ENCODE measurements at places on chromosomes 6 and 20.

GRCh38 chr6:16154904-16155303 lies 26.0 kb downstream of the MYLIP start:
- DNase-seq: no peak

DNA sequence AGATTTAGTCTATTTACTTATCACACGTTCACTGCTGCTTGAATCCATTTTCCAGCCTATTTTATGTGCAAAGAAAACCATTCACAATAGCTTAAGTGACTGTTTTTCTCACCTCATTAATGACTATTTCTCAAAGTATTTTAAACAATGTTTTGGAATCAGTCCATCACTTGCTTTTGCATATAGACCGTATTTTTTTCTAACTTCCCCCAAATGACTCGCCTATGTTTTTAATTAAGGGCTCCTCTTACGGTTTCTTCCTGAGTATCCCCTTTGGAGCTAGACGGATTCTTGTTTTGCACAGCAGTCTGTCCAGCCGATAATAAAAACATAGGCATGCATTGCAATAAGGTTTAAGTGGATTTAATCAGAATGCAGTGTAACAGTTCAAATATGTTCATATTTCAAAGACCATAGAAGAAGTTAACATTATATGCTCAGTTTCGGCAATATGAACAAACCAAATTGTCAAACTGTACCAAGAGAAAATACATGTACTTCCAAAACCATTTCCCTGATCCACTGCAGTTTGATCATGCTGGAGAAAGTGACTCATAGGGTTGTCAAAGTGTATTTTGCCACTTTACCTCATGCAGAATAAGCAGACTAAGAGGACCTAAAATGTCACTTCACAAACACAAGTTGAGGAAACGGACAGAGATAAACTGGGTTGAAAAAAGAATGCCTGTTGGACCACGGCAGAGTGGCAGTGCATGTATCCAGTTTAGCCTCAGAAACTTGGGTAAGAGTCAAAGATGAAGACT lies 66.4 kb downstream of the HMGN3 start:
- no peak for DNase-seq

DNA sequence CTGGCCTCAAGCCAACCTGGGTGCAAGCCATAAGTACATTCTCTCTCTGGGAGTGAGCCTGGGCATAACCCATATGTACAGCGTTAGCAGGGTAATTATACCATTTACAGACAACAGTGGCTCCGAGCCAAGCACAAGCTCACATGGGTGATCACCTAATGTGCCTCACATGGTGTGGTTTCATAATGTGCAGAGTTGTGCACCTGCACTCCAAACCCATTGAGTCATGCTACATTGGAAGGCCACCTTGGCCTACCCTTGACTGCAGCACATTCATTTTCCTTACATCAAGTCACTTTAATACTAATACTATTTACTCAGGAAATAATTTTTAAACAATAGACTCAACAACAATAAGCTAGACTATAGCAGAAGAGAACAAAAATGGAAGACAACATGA lies 194.5 kb upstream of the PLN start:
- DNase-seq: no peak

DNA sequence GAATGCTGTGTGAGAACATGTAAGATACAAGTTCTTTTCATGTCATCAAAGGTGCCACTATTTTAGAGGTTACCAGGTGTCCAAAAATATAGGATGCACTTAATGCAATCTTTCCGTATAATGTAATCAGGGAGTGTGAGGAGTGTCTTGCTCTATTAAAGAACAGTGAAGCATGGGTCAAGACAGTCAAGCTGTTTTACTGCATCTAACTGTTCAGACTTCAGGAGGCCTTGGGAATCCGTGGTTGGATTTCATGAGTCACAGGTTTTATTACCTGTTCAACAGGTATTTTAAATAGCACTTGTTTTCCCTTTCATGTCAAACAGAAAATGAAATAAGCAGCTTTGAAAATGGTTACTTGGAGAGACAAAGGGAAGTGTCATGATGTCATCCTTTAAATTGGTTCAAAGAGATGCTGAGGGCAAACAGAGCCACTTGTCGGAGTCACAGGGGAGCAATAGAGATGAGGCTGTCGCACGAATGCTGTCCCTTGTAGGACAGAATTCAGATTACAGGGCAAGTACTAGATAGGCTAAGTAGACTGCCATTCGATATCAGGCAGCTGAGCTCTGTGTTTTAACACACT lies 621.5 kb downstream of the QKI start:
- no peak for DNase-seq

DNA sequence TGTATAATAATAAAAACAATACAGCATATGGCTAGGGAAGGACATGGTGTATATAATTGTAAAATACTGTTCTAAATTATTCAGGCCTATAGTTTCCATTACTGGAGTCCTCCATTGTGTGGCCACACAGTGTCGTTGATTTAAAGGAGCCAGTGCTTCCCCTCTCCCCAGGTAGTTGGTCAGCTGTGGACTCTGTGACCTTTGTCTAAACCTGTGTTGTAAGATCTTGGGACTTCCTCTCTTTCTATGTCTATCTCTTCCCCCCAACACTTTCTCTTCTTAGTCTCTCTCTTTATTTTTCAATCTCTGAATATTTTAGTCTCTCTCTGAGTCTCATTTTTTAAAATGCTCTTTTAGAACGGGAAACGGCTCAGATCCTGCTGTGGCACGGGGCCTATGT lies 35.6 kb downstream of the BRPF3 start:
- DNase-seq: no peak

- DNase-seq: no peak
Observed at GRCh38 chr6:159555082-159555875, 137.8 kb downstream of the SOD2 start.

GRCh38 chr6:64504503-64504902 lies 868.9 kb downstream of the PHF3 start:
- no peak for DNase-seq

DNA sequence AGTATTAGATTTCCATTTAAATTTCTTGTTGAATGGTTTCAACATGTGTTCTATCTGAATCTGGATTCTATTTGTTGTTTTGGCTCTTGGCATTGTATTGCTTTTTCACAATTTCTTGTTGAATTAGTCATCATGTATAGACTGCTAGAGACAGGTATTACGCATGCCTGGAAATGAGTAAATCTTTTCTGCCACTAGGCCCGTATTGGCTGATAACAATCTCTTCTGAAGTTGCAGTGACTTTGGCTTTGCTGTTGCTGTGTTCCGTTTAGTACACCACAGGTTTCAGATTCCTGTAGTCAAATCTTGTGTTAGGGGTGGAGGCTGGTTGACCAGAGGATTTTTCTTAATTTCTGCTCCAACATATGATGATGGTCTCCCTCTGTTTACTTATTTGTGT lies 1339.4 kb downstream of the GRIK2 start:
- no peak for DNase-seq

- DNase-seq: no peak
Observed at GRCh38 chr6:24477070-24477469, 12.3 kb downstream of the GPLD1 start.

- no peak for DNase-seq
Observed at GRCh38 chr6:117555262-117555849, 47.0 kb downstream of the GOPC start.

DNA sequence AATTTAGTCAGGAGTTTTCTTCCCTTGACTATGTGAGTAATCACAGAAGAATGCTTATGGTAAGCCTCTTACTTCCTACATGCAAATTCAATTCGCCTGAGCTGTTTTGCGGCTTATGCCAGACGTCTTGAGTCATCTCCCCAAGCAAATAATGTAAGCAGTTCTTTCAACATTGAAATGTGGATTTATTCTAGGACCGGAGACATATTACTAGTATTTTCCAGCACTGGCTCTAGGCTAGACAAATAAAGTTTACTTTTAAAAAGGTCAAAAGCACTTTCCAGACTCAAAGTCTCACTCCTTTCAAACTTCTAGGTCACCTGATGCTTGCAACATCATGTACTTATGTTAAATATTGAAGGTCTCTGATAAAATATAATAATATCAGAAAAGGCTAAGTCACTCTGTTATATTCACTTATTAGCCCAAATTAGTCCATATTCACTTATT lies 38.1 kb upstream of the NOX3 start:
- peak; percentile 36 for DNase-seq

- DNase-seq: no peak
Observed at GRCh38 chr20:34175879-34176278, 63.8 kb upstream of the EIF2S2 start.

GRCh38 chr6:117733341-117733740 lies 58.1 kb downstream of the NUS1 start:
- no peak for DNase-seq

DNA sequence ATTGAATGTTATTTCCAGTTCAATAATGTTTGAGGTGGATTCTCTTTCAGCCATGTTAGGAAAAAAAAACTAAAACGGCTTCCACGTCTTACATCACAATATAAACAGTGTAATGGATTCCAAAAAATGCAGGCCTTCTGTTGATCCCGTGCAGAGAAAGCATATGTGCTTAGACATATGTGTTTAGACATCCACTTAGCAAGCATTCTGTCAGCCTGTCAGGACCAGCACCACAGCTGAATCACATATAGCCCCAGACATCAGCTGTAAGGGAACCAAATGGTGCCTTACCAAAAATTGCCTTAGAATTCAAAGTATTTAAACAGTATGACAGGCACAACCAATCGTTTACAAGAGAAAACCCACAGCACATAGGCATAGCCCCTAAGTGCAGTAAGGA lies 304.9 kb downstream of the EYA4 start:
- DNase-seq: no peak

DNA sequence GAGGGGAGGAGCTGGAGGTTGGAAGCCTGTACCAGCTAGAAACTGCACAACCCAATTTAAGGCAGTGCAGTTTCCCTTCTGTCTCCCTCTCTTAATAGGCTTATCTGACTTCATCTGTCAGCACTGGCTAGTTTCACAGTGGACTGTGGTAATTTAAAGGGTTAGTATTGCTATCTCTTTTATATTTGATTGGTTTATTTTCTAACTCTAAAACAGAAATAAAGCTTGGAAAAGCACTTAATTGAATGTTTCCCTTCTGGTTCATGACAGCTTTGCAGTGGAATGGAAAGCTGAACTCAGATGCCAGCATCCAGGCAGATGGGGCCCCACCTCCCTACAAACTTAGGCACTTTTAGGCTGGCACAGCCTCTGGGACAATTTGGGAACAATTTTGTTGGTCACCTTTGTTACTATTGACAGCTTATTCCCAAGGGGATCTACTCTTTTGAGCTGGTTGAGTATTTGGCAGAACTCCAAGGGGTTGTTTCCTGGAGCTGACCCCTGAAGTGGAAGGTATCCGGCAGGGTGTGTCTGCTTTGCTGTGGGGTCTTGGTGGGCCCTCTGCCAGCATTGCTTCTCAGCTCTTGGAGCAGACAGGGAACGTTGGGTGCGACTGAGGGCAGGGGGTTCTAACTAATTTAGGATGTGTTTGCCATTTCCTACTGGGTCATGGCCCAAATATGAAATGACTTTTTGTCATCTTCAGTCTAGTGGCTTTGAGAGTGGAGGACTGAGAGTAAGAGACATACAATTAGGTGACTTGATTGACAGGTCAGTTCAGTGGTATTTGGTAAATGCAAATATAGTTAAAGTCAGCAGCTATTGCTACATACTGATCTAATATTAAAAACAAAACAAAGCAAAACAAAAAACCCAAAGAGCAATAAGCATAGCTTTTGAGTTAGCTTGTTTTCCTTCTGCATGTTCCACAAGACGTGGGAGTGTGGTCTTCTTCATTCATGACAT lies 9.3 kb downstream of the SH3BGRL2 start:
- no peak for DNase-seq

- peak; percentile 84 for DNase-seq
Observed at GRCh38 chr6:83430611-83431544, at the start of gene ME1. Gene ME1, minus strand, starts transcription at chr6:83431051. Its CDS starts 97 bp downstream, at chr6:83430954.

GRCh38 chr20:2451939-2452732 lies 18.5 kb downstream of the SNRPB start:
- peak; percentile 52 for DNase-seq
